ENCODE measurements at places on chromosomes 2 and 18. TPM values are rescaled to one million over a fixed set of nuclear protein-coding genes. Genes with fewer than 3 reads are reported as not detected.

- H3K27me3 ChIP-seq: no peaks in the 10 kb centered on the region
- no peaks in the 10 kb centered on the region for H3K36me3 ChIP-seq
- peaks cover 9% of the 10 kb centered on the region for H3K4me1 ChIP-seq
- no peak for DNase-seq
Measured at GRCh38 chr18:13809531-13810255, 14.3 kb upstream of the MC5R start.

- no peak overlapping the region for H3K27ac ChIP-seq
- no peaks in the 10 kb centered on the region for H3K4me1 ChIP-seq
- H3K27me3 ChIP-seq: no peaks in the 10 kb centered on the region
- DNase-seq: peak; percentile 72
- no peak overlapping the region for H3K4me3 ChIP-seq
Measured at GRCh38 chr2:44479127-44479887, 117.6 kb downstream of the CAMKMT start.

GRCh38 chr2:125901278-125901677, 754.7 kb upstream of the GYPC start:
- H3K27ac ChIP-seq: no peak overlapping the region
- H3K36me3 ChIP-seq: no peaks in the 10 kb centered on the region
- no peak for DNase-seq
- no peak overlapping the region for H3K4me3 ChIP-seq
- H3K4me1 ChIP-seq: no peaks in the 10 kb centered on the region

DNA sequence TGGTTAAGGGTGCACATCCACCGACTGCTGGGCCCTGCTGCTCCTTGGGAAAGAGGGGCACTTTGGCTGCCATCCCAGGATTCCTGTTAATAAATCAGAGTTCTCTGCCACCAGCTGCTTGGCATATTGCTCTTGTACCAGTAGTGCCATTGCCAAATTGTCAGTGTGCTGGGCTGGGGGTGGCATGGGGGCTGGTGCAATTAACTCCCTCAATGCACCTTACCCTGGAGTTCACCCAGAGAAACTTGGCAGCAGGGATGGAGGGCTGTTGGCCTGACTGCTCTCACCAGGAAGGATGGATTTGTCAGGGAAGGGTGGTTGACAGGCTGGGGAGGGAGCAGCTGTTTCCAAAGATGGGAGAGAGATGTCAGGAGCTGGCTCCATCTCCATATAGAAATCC, 94.6 kb upstream of the SKOR2 start:
- H3K4me3 ChIP-seq: no peak overlapping the region
- no peaks in the 10 kb centered on the region for H3K36me3 ChIP-seq
- H3K4me1 ChIP-seq: no peaks in the 10 kb centered on the region
- no peak for DNase-seq
- H3K27me3 ChIP-seq: peaks cover 39% of the 10 kb centered on the region
- no peak overlapping the region for H3K27ac ChIP-seq

DNA sequence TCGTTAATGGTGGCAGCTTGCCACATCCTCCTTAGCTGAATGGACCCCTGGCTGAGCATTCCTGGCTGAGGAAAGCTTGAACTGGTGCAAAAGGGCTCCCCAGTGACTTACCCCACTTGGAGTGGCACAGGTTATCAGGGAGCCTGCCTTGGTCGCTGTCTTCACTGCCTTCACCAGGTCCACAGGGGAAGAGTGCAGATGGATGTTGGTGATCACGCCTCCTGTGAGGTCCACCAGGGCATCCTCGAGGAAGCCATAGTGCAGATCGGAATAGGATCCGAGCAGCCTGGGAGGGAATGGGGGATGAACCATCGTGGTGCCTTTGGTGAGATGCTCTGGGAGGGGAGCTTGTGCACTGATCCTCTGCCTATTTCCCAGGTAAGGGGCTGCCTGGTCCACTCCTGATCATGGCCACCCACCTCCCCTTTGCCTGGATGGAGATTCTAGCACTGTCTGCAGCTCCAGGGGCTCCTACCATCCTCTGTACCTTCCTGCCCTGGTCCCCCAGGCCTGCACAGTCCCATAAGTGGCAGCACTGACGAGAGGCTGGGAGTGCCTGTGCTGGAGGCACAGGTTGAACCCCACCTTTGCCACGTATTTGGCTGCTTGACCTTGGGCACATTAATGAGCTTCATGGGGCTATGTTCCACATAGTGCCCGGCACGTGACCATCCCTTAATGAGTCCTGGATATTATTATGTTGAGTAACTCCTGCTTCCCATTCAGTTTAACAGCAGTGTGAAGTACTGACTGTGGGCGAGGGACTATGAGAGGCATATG, 43.0 kb downstream of the CAPN13 start:
- no peak for DNase-seq
- no peak overlapping the region for H3K27ac ChIP-seq
- H3K4me3 ChIP-seq: no peak overlapping the region
- no peaks in the 10 kb centered on the region for H3K36me3 ChIP-seq
- H3K4me1 ChIP-seq: no peaks in the 10 kb centered on the region

DNA sequence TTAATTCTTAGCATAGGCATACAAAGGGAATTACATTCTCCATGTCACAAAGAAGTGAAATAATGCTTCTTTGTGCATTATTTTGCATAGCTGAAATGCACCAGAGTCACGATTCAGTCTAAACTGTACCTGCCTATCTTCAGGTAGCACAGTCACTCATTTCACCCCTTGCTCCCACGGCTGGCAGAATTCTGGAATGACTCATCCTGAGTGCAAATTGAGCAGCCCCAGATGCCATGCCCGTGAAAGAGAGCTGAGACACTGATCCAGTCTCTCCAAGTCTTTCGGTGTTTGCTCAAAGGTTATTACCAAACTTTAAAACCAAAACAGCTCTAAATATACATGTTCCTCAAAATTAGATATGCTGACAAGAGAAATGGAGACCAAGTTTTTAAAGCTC, 168.3 kb upstream of the POU3F3 start:
- H3K4me1 ChIP-seq: no peaks in the 10 kb centered on the region
- H3K27ac ChIP-seq: no peak overlapping the region
- H3K4me3 ChIP-seq: no peak overlapping the region

GRCh38 chr2:239756790-239757760, 268.1 kb downstream of the NDUFA10 start:
- no peaks in the 10 kb centered on the region for H3K27me3 ChIP-seq
- H3K36me3 ChIP-seq: no peaks in the 10 kb centered on the region
- H3K4me1 ChIP-seq: peaks cover 9% of the 10 kb centered on the region

GRCh38 chr2:68434981-68435380, 32.1 kb downstream of the FBXO48 start:
- no peaks in the 10 kb centered on the region for H3K4me1 ChIP-seq
- H3K36me3 ChIP-seq: no peaks in the 10 kb centered on the region
- no peak for DNase-seq
- no peaks in the 10 kb centered on the region for H3K27me3 ChIP-seq

DNA sequence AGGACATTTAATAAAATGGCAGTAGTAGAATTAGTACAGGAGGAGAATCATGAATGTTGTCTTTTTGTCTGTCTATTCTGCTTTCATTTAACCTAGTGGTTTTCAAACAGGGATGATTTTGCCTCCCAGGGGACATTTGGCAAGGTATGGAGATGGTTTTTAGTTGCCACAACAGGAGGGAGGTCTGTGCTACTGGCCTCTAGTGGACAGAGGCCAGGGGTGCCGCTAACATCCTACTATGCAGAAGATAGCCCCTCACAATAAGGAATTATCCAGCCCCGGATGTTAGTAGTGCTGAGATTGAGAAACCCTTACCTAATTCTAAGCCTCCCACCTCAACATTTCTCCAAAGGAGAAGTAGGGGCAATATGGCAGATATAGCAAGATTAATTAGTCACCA, 18.3 kb downstream of the FASTKD2 start:
- DNase-seq: no peak
- peaks cover 9% of the 10 kb centered on the region for H3K36me3 ChIP-seq
- H3K27ac ChIP-seq: no peak overlapping the region
- H3K4me1 ChIP-seq: no peaks in the 10 kb centered on the region
- no peaks in the 10 kb centered on the region for H3K27me3 ChIP-seq
- no peak overlapping the region for H3K4me3 ChIP-seq

DNA sequence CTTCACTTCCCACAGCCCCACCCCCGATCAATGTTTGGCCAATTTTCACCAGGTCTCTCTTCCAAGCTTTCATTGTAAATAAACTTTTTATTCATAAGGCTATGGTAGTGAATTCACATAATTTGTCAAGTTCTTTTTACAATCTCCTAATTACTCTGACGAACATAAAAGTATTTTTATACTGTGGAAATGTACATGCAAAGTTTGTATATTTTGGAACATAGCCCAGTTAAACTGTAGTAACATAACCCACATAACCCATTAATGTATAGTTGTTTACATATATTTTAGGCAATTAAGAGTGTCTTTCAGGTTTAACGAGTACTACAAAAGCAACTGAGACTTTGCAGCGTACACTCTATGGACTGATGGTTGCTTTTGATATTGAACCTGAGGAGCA, 228.3 kb upstream of the ERBB4 start:
- H3K27ac ChIP-seq: no peak overlapping the region
- no peaks in the 10 kb centered on the region for H3K36me3 ChIP-seq
- no peak for DNase-seq
- no peak overlapping the region for H3K4me3 ChIP-seq

GRCh38 chr18:22536558-22536957, 118.8 kb upstream of the CTAGE1 start:
- H3K27ac ChIP-seq: no peak overlapping the region
- no peak overlapping the region for H3K4me3 ChIP-seq
- DNase-seq: no peak
- H3K36me3 ChIP-seq: no peaks in the 10 kb centered on the region
- H3K4me1 ChIP-seq: no peaks in the 10 kb centered on the region

- no peaks in the 10 kb centered on the region for H3K27me3 ChIP-seq
- DNase-seq: no peak
- no peaks in the 10 kb centered on the region for H3K36me3 ChIP-seq
- H3K4me1 ChIP-seq: no peaks in the 10 kb centered on the region
- no peak overlapping the region for H3K27ac ChIP-seq
Measured at GRCh38 chr2:32852856-32853255, 93.9 kb upstream of the LTBP1 start.

DNA sequence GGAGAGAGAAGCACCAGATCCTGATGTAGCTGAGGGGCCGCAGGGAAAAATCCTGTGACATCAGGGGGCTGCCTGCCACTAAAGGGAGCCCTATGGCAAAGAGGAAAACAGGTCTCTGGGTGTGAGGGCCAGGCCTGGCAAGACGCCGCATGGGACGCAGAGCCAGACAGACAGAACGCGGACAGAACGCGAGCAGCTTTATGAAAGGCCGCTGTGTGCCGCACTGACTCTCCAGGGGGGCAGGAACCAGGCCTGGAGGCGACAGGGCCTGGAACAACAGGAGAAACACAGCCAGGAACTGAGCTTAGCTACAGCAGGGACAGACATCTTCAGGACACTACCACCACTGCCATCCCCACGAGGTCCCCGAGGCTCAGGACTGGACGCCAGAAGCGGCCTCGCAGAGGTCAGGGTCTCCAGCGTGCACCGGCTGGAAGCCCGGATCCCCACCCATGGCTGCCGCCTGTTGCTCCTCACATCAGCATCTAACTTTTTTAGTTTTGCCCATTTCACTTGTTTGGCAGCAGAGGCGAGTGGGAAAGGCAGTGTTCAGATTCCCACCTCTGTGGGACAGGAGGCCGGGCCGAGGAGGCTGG, 131.6 kb downstream of the VAPA start:
- H3K4me1 ChIP-seq: no peaks in the 10 kb centered on the region
- no peak overlapping the region for H3K4me3 ChIP-seq
- no peak for DNase-seq
- H3K36me3 ChIP-seq: no peaks in the 10 kb centered on the region
- H3K27ac ChIP-seq: no peak overlapping the region
- H3K27me3 ChIP-seq: peaks cover 21% of the 10 kb centered on the region

The MYO5B gene
- total RNA-seq: 32.1 TPM

The NAGK gene
- 36.8 TPM for total RNA-seq

The LHCGR gene
- total RNA-seq: not detected

The CBLN2 gene
- not detected for total RNA-seq

The LGALSL gene
- 14.2 TPM for total RNA-seq

The CNGA3 gene
- not detected for total RNA-seq

The ASAP2 gene
- 16.5 TPM for total RNA-seq

The EGR4 gene
- total RNA-seq: 0.37 TPM

The INPP1 gene
- 19.6 TPM for total RNA-seq

Data from HCT116 (cell line).